ENCODE measurements at places on chromosomes 7 and 10.

DNA sequence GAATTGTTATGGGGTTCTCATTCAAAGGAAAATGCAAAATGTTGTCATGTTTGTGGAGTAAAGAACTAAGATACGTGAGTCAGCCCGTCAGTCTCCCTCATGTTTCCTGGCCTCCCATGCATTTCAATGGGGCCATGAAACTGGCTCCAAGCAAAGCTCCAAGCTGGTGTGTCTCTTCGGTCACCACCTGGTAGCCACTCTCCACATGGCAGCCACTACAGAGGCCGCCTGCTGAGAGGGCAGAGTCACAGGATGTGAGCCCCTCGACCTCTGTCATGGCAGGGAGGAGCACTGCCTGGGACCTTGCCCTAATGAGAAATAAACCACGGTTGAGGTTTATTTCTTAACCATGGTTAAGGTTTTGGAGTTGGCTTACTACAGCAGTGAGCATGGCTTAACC lies 62.6 kb downstream of the AOC1 start:
- no peak for DNase-seq

DNA sequence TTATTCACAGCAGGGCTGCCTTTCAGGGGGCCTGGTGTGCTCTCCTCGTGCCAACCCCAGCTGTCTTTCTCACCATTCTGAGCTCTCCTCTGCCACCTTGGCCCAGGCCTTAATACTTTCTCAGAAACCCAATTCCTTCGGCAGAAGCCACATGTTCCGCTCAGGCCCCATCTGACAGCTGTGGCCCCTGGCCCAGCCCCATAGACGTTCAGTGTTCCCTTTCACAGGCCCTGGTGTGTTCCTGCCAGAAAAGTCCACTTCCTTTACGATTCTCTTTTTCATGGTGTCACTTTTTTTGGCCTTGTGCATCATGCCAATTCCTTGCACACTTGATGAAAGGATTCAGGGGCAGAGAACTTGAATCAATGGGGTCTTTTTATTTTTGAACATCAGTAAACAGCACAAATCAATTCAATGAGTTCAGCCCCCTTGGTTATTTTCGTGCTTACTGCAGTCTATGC lies 15.9 kb upstream of the GPNMB start:
- DNase-seq, result no peak

- DNase-seq, result no peak
These were observed 25.4 kb downstream of the BTBD16 start for GRCh38 chr10:122296363-122297120.

GRCh38 chr10:64959116-64959515 lies 1437.9 kb downstream of the REEP3 start:
- DNase-seq, result no peak
